ENCODE measurements at places on chromosomes 16 and 17. TPM values are rescaled to one million over a fixed set of nuclear protein-coding genes. Genes with fewer than 3 reads are reported as not detected.

GRCh38 chr16:2514333-2515179 is 804 bp downstream of the ATP6V0C start:
- peak overlapping the region; percentile 95 for H3K4me3 ChIP-seq
- peaks cover 45% of the 10 kb centered on the region for H3K4me1 ChIP-seq
- H3K27me3 ChIP-seq = no peaks in the 10 kb centered on the region
- peaks cover 2% of the 10 kb centered on the region for H3K36me3 ChIP-seq

DNA sequence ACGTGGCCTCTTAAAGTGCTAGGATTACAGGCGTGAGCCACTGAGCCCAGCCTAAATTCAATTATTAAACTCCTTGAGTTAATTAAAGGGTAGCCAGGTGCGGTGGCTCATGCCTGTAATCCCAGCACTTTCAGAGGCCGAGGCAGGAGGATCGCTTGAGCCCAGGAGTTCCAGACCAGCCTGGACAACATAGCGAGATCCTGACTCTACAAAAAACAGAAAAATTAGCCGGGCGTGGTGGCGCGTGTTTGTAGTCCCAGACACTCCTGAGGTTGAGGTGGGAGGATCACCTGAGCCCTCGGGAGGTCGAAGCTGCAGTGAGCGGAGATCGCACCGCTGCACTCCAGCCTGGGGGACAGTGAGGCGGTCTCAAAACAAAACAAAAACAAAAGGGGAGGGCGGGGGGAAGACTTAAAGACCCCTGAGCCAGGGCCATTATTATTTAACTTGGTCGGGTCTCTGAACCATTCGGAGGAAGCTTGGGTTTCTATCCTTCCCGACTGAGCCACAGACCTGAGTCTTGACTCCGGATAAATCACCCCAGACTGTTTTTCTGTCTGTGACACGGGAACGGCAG is 19.5 kb downstream of the BCL7C start:
- no peaks in the 10 kb centered on the region for H3K27me3 ChIP-seq
- H3K27ac ChIP-seq = peak overlapping the region; percentile 95
- H3K4me3 ChIP-seq = peak overlapping the region; percentile 87
- no peak for DNase-seq
- H3K4me1 ChIP-seq = peaks cover 11% of the 10 kb centered on the region
- peaks cover 5% of the 10 kb centered on the region for H3K36me3 ChIP-seq

DNA sequence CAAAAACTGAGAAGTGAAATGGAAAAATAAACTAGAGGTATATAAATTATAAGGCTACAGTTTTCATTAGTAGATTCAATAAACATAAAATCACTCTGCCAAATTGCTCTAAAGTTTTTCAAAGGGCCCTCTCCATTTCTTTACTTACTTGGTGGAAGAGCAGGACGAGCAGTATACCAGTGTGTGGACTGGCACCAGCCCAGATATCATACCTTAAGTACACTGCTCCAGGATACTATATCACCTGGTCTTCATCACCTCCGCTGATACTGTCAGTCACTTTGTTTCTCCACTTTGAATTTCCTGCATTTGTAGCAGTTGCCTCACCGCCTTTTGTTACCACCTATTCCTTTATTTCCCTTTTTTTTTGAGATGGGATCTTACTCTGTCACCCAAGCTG is 37.6 kb downstream of the MAP3K3 start:
- DNase-seq = no peak
- no peaks in the 10 kb centered on the region for H3K27me3 ChIP-seq
- no peaks in the 10 kb centered on the region for H3K4me1 ChIP-seq
- H3K27ac ChIP-seq = no peak overlapping the region
- H3K4me3 ChIP-seq = no peak overlapping the region

DNA sequence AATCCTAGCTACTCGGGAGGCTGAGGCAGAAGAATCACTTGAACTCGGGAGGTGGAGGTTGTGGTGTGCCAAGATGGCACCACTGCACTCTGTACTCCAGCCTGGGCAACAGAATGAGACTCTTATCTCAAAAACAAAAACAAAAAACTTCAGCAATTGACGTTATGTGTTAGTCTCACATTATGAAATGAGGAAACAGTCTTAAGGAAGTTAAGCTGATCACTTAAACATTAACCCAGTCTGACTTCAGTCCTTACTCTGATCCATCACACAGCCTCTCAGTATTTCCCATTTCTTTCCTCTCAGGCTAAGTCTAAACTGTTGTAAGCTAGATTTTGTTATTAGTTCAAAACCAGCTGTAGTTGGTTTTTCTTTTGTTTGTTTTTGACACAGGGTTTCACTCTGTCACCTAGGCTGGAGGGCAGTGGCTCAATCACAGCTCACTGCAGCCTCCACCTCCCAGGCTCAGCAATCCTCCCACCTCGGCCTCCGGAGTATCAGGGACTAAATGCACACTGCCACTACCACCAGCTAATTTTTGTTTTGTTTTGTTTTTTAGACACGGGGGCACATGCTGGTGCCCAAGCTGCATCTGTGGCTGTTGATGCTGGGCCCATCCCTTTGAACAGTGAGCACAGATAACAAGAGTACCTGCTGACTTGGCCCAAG is 6.3 kb downstream of the JPT1 start:
- H3K27me3 ChIP-seq = no peaks in the 10 kb centered on the region
- H3K27ac ChIP-seq = peak overlapping the region; percentile 10
- no peak overlapping the region for H3K4me3 ChIP-seq
- no peak for DNase-seq

DNA sequence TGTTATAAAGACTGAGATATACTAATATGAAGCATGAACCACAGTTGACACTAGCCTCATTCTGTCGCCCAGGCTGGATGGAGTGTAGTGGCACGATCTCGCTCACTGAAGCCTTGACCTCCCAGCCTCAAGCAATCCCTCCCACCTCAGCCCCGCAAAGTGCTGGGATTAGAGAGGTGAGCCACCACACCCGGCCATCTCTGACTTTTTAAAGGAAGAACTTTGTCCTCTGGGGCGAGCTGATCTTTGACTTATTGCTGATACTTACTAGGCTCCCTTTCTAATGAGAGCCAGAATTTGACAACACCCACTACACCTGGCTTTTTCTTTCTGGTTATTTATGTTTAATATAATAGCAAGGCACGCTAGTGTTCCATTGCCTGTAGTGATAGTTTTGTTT is 57.2 kb downstream of the CLEC16A start:
- no peaks in the 10 kb centered on the region for H3K36me3 ChIP-seq
- DNase-seq = no peak
- no peak overlapping the region for H3K27ac ChIP-seq
- H3K4me3 ChIP-seq = no peak overlapping the region
- H3K4me1 ChIP-seq = no peaks in the 10 kb centered on the region

DNA sequence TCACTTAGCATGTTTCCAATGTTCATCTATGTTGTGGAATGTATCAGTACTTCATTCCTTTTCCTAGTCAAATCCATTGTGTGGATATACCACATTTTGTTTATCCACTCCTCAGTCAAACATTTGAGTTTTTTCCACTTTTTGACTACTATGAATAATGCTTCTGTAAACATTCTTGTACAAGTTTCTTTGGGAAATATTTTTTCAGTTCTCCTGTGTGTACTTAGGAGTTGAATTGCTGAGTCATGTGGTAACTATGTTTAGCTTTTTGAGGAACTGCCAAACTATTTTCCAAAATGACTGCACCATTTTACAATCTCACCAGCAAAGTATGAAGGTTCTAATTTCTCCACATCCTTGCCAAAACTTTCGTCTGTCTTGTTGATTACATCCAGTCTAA is 223.7 kb upstream of the AXIN2 start:
- peak overlapping the region; percentile 74 for H3K27ac ChIP-seq
- no peaks in the 10 kb centered on the region for H3K27me3 ChIP-seq
- peaks cover 13% of the 10 kb centered on the region for H3K4me1 ChIP-seq

GRCh38 chr17:62919388-62919787 is 46.6 kb upstream of the TANC2 start:
- no peak for DNase-seq
- H3K4me1 ChIP-seq = no peaks in the 10 kb centered on the region
- H3K27ac ChIP-seq = no peak overlapping the region
- H3K27me3 ChIP-seq = no peaks in the 10 kb centered on the region
- H3K36me3 ChIP-seq = no peaks in the 10 kb centered on the region
- H3K4me3 ChIP-seq = no peak overlapping the region

DNA sequence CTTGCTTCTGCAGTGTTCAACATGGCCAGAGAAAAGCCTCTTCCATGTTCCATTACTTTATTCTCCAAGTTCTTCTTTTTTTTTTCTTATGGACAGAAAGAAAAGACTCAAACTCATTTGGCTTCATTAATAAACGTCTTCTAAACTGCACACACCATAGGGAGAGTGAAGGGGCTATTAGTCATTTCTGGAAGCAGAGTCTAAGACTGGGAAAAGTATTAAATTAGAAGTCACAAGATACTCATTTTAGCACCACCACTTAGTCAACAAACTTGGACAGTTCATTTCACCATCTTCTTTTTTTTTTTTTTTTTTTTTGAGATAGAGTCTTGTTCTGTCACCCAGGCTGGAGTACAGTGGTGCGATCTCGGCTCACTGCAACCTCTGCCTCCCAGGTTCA is 52.8 kb downstream of the NOL11 start:
- H3K27ac ChIP-seq = no peak overlapping the region
- no peaks in the 10 kb centered on the region for H3K27me3 ChIP-seq
- H3K4me3 ChIP-seq = no peak overlapping the region
- H3K36me3 ChIP-seq = no peaks in the 10 kb centered on the region
- H3K4me1 ChIP-seq = no peaks in the 10 kb centered on the region

GRCh38 chr16:66948837-66949225 is 12.2 kb upstream of the CES3 start:
- DNase-seq = no peak
- H3K4me3 ChIP-seq = no peak overlapping the region
- no peaks in the 10 kb centered on the region for H3K36me3 ChIP-seq
- no peaks in the 10 kb centered on the region for H3K27me3 ChIP-seq

GRCh38 chr17:3923466-3924190 is 7.4 kb upstream of the P2RX1 start:
- no peak overlapping the region for H3K27ac ChIP-seq

GRCh38 chr17:9132291-9132690 is 111.0 kb downstream of the NTN1 start:
- no peak for DNase-seq
- no peak overlapping the region for H3K4me3 ChIP-seq

DNA sequence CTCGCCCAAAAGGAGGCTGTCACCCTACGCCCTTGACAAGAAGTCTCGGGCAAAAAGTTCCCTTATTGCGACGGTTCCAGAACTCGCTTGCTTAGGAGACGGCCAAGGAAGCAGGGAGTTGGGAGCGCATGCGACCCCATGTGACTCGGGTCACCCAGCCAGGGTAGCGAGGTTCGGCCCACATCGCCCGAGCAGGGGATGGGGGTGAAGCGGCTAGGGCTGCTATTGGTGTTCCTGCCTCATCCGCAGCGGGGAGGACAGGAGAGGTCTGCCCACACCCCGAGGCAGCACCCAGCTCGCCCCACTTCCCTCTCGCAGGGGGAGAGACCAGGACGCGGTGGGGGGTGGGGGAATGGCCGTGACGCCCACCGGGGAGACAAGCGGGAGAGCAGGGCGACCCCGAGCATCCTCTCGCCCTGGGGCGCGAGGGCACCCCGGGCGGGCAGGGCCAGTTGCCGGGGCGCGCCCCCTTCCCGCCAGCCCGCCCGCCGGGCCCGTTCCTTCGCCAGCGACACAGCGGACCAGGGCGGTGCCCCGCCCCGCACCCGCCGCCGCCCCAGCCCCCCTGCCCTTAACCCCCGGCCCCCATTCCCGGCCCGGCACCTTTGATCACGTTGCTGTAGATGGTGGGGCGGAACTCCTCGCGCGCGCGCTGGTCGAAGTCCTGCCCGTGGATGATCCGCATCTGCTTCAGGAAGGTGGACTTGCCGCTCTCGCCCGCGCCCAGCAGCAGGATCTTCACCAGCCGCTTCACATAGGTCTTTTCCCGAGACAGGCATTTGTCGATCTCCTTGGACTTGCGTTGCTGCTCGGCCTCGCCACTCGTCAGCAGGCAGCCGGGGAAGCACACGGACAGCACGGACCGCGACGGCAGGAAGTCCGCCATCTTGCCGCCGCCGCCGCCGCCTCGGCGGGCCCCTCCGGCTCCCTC is 567 bp downstream of the GNA13 start:
- DNase-seq = no peak
- no peaks in the 10 kb centered on the region for H3K27me3 ChIP-seq
- H3K4me3 ChIP-seq = peak overlapping the region; percentile 94
- H3K36me3 ChIP-seq = peaks cover 6% of the 10 kb centered on the region

DNA sequence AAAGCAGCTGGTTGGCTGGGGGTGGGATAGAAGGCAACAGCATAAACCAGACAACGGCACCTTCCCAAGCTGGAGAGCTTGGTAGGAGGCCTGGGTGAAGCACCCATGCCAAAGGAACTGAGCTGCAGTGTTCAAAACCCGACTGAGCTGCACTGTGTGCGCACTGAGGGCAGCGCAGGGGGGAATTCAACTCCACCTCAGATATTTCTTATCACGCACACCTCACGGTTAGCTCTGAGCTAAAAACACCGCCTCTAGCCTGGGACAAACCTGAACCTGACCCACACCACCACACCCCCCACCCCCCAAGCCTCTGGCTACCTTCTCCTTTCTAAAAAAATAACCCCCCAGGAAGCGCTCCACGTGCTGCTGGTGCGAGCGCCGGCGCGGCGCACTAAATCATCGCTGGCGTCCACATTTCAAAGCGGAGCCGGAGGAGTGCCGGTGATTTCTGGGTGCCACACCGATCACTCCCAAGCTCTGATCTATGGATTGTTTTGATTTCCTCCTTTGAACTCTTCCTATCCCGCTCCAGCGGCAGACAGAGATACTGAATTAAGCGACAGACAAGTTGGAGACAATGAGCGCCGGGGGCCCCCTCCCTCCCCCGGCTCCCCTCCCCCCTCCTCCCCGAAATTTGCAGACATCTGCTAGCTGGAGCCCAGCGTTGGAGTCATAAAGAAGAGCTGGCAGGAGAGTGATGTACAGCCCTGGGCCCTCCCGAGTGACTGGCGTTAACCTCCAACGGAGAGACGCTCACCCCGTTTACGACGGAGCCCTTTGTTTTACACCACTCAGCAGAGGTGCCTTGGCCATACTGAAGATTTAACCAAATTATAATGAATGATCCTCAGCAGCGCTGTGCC is 85.0 kb downstream of the NOG start:
- H3K36me3 ChIP-seq = no peaks in the 10 kb centered on the region
- H3K27ac ChIP-seq = no peak overlapping the region
- H3K27me3 ChIP-seq = no peaks in the 10 kb centered on the region
- H3K4me1 ChIP-seq = 0 out of 2 replicates have a peak, but pooled peaks cover 5% of the 10 kb centered on the region
- H3K4me3 ChIP-seq = no peak overlapping the region

GRCh38 chr17:77444628-77444983 is 303.8 kb downstream of the SEC14L1 start:
- H3K4me3 ChIP-seq = no peak overlapping the region
- H3K27ac ChIP-seq = no peak overlapping the region
- no peaks in the 10 kb centered on the region for H3K27me3 ChIP-seq
- no peak for DNase-seq
- no peaks in the 10 kb centered on the region for H3K36me3 ChIP-seq
- H3K4me1 ChIP-seq = peaks cover 66% of the 10 kb centered on the region

Gene NDE1
- 99.1 TPM for total RNA-seq

Gene ZNF624
- total RNA-seq = 3.9 TPM

Gene ALOXE3
- 0.46 TPM for total RNA-seq

Gene PLEKHH3
- 32.2 TPM for total RNA-seq

Gene INCA1
- total RNA-seq = 1.7 TPM

Gene MYLK3
- total RNA-seq = 0.31 TPM

Gene CLDN9
- total RNA-seq = 1.6 TPM

Gene SMPD3
- total RNA-seq = 0.77 TPM

Gene CACNA1H
- 31.1 TPM for total RNA-seq

Gene KRTAP2-3
- not detected for total RNA-seq

Gene GPRC5B
- total RNA-seq = 10.4 TPM

Gene TBC1D3K
- 1.5 TPM for total RNA-seq

Gene P2RX5
- 14.9 TPM for total RNA-seq

Gene SLC16A13
- 13.1 TPM for total RNA-seq

Measured in Panc1 (cell line).